H1 (cell line): ENCODE measurements at places on chromosomes 2 and 18. TPM values are rescaled to one million over a fixed set of nuclear protein-coding genes. Genes with fewer than 3 reads are reported as not detected.

- DNase-seq: no peak
Measured at GRCh38 chr2:236691799-236692167, 122.2 kb downstream of the ACKR3 start.

DNA sequence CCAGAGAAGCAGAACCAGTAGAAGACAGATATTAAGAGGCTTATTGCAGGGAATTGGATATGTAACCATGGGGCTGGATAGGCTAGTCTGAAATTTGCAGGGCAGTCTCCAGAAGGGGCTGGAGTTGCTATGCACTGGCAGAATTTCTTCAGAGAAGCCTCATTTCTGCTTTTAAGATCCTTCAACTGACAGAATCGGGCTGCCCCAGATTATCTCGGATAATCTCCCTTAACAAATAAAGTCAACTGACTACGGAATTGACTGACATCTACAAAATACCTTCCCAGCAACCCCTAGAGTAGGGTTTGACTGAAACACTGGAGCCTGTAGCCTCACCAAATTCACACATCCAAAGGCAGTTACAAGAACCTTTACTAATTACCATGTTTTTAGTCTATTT, 136.4 kb downstream of the SOCS6 start:
- DNase-seq: no peak

DNA sequence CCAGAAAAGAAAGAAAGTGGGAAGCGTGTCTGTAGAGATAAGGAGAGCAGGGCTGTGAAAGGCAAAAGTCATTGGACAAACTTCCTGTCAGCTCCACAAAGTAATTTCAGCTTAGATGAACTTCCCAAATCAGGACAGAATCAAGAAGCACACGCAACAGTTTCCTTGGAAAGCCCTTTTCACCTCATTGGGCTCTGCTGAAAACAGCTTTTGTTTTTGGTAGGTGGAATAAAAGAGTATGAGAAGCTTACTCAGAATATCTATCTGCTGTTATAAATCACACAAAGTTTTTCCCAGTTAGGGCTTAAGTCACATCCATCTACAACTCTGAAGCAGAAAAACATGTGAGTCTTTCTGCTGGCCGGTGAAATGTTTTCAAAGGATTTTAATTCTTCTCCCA, 42.4 kb upstream of the EFEMP1 start:
- DNase-seq: no peak

Gene CLIP4
- 0.09 TPM in 1 of 2 replicates, not detected in the other for total RNA-seq

Gene GPR35
- 0.29 TPM in 1 of 2 replicates, not detected in the other for total RNA-seq
